Stimulated activated CD4-positive, alpha-beta T cell treated with anti-CD3 and anti-CD28 coated beads, Interleukin-4, amount 100 ng/mL, for 1 hour (primary cell): ENCODE measurements at places on chromosomes 7 and 10.

GRCh38 chr7:11403781-11404180 is 428.2 kb downstream of the THSD7A start:
- DNase-seq: no peak

DNA sequence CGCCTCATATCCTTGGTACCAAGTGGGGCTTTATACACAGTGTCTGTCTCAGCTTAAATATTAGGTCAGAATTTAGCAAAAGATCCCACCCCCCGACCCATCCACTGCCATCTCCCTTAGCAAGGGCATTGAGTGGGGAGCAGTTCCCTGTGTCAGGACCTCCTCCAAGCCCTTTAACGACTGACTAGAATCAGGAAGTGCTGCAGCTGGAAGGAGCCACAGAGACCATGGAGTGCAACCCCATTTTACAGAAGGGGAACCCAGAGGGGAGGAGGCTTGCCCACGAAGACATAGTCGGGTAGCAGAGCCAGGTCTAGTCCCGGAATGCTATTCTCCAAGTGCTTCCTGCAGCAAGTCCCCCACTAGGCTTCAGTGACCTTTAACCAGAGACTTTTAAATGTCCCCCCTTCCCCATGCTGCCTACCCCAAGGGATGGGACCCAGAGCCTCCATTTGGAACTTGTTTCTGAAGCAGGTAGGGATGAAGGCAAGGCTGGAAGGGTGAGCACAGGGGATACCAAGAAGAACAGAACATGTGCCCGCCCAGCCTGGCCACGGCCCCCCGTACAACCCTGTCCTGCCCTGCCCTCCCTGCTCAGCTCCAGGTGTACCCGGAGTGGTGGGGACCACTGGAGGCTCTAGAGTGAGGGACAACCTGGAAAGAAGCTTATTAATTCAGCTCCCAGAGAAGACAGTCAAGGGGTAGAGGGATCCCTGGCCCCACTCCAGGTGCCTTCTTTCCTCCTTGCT is 41.3 kb downstream of the C10orf105 start:
- no peak for DNase-seq

- no peak for DNase-seq
Measured at GRCh38 chr7:40165216-40165615, 30.4 kb downstream of the SUGCT start.

GRCh38 chr7:140200061-140200989 is 23.5 kb upstream of the KDM7A start:
- no peak for DNase-seq

- no peak for DNase-seq
Measured at GRCh38 chr7:17595546-17595945, 297.1 kb downstream of the AHR start.

GRCh38 chr10:27680691-27681605 is 64.7 kb downstream of the MKX start:
- no peak for DNase-seq

GRCh38 chr7:148045521-148045920 is 545.0 kb upstream of the C7orf33 start:
- no peak for DNase-seq

GRCh38 chr10:47405857-47406547 is 21.9 kb upstream of the ZNF488 start:
- DNase-seq: no peak

DNA sequence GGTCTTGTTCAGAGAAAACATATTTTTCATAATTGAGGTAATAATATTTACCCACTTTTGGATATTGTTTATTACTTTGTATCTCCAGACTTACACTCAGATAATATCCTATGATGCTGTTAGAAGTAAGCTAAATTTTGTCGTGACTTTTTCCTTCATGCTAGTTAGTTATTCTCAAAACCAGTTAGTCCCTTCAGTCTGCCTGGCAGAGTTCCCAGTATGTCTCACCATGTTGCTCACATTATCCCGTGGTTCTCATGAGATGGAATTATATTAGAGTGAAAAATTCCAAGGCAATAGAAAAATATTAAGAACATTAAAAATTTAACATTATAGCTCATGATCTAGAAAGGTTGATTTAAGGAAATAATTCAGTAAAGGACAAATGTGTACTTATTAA is 81.5 kb upstream of the SMIM30 start:
- DNase-seq: no peak

GRCh38 chr7:114663502-114663901 is 248.9 kb downstream of the FOXP2 start:
- no peak for DNase-seq

DNA sequence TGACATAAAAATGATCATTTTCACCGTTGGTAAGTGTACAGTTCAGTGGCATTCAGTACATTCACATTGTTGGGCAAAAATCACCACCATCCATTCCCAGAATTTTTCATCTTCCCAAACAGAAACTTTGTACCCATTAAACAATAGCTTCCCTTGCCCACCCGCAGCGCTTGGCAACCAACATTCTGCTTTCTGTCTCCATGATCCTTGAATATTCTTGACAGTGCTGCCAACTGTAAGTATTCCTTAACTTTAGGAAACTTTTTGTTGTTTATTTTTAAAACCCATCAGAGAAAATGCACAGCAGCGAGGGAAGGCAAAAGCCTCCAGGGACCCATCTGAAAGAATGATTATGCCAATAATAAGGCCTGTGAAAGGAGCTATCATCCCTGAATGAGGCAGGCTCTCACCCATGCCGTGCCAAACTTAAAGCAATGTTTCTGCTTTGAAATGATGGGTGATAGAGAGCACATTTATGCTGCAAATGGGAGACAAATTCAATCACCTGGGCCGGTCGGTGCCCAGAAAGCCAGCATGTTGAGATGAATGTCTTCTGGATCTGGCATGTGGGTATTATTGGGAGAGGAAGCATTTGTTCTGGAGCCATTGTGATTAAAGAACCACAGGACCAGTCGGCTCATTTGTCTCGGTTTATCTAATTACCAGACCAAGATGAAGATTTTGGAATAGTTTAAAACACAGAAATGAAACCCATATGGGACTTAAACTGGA is 202.1 kb upstream of the NPVF start:
- DNase-seq: no peak

GRCh38 chr10:111532139-111532538 is 455.3 kb downstream of the ADRA2A start:
- no peak for DNase-seq

DNA sequence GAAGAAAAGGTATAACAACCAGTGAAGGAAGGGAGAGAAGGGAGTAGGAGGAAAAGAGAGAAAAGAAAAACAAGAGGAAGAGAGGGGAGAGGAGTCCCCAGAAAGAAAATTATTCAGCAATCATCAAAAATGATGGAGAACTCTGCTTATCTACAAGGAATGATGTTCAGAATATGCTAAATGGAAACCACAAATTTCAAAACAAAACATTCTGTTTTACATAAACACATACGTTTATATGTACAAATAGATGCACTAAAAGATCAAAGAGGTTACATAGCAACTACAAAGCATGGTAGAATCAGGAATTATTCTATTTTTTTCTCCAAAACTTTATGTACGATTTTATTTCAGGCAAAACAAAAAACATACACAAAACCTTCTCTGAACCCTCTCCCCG is 91.9 kb downstream of the FAM13C start:
- no peak for DNase-seq

DNA sequence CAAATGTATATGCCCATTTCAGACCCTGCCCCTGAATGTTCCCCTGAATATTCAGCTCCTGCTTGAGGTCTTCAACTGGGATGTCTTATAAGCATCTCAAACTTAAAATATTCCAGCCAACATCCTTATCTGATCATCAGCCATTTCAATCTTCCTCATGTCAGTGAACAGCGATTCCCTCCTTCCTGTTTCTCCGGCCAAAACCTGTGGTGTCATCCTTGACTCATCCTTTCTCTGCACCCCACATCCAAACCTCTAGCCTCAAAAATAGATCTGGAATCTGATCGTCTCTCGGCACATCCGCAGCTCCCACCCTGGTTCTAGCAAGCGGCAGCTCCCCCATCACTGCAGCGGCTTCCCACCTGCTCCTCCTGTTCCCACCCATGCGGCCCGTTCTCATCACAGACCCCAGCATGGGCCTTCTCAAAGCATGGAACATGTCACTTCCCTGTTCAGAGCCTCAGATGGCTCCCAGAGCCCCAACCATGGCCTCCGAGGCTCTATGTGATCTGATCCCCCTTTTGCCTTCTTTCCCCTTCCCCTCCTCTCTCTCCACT is 165.7 kb downstream of the HECW1 start:
- no peak for DNase-seq

DNA sequence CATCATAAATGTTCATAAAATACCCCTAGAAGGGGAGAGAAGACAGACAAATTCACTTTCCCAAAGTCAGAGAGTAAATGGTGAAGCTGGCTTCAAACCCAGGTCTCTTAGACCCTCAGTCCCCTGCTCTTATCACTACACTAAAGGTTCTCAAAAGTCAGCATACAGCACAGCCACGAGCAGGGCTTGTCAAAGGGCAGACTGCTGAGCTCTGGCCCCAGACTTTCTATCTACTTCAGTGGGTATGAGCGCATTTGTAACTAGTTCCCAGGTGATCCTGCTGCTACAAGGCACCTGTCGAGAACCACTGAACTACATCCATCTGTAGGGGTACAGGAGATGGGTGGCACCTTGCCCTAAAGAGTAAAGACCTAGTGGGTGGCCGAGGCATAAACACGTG is 91.5 kb downstream of the SORBS1 start:
- DNase-seq: no peak

GRCh38 chr7:118478931-118479330 is 254.4 kb downstream of the ANKRD7 start:
- no peak for DNase-seq

DNA sequence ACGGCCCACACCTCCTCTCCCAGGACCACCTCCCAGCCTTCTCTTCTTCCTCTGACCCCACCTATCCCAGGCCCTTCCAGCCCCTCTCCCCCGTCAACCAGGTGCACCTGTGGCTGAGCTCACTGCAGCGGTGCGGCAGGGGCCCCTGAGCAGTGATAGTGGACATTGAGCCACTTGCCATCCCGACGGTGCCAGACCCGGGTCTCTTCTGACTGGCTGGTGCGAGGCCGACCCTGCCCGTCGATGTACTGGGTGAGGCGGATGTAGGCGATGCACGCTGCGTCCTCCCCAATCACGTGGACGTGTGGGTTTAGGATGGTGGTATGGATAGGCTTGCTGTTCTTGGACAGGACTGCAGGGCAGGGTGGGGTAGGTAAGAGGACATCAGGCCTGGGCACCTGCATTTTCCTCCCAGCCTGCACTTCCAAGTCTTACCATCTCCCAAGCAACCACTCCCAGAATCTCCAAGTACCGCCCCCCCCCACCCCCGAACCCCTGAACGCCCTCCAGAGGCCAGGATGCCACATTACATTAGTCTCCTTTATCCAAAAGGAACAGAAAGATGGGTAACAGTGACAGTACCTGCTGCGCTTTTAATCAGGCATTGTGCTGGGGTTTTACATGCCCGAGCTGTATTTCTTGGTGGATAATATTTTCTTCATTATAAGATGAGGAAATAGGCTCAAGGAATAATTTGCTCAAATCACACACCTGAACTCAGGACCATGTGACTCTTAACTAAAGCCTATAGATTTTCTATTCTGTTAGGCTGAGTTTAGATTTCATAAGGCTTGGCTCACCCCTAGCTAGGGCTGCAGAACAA is 3.7 kb upstream of the NDST2 start:
- DNase-seq: no peak

DNA sequence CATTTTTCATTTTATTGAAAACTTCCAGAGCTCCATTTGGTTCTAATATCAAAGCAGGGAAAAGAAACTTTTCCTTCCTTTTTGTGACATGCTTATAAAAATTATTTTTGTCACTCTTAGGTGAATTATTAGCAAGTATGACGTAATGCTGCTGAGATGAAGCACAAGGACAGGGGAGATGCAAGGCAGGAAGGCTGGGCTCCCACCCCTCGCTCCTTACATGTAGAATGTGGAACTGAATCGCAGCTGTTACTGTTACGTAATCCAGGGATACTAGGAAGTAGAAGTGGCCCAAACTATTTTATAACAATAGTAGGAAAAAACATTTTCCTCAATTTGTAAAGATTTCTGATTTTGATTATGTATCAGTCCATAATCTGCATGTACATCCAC is 17.1 kb upstream of the GTPBP4 start:
- DNase-seq: no peak

GRCh38 chr10:42112331-42113157 is 525.8 kb downstream of the ZNF33B start:
- DNase-seq: no peak

GRCh38 chr10:97851341-97852001 is 1.8 kb downstream of the GOLGA7B start:
- no peak for DNase-seq

- no peak for DNase-seq
Measured at GRCh38 chr7:133650487-133651300, 397.8 kb downstream of the EXOC4 start.

DNA sequence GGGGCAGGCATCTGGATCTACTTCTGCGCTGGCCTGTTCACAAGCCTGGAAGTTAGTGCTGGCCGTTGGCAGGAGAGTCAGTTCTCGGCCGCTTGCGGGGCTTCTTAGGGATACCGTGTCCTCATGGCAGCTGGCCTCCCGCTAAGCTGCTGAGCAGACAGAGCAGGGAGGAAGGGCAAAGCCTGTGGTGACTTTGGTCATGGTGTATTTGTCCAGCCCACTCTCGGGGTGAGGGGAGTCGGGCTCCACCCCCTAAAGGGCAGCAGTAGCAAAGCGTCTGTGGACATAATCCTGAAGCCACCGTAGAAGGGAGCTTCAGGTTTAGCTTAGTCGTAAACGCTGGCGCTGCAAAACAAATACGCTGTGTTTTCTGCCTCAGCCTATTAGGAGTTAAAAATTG is 12.2 kb downstream of the UBE3C start:
- no peak for DNase-seq

DNA sequence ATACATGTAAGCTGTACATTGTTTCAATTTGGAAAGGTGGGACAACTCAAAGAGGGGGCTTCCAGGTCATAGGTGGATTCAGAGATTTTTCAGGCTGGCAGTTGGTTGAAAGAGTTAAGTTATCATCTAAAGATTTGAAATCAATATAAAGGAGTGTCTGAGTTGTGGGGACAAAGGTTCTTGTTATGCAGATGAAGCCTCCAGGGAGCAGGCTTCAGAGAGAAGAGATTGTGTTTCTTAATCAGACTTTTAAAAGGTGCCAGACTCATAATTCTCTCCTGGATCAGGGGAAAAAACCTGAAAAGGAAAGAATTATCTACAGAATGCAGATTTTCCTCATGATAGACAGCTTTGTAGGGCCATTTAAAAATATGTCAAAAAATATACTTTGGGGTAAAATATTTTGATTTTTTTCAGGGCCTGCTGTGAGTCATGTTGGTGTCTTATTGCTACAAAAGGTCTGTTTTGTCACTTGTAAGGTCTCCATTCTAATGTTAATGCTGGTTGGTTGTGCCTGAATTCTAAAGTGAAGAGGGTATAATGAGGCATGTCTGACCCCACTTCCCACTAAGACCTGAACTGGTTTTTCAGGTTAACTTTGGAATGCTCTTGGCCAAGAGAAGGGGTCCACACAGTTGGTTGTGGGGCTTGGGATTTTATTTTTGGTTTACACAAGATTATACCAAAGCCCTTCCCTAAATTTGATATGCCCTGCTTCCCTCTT is 52.7 kb upstream of the PRSS1 start:
- DNase-seq: no peak

DNA sequence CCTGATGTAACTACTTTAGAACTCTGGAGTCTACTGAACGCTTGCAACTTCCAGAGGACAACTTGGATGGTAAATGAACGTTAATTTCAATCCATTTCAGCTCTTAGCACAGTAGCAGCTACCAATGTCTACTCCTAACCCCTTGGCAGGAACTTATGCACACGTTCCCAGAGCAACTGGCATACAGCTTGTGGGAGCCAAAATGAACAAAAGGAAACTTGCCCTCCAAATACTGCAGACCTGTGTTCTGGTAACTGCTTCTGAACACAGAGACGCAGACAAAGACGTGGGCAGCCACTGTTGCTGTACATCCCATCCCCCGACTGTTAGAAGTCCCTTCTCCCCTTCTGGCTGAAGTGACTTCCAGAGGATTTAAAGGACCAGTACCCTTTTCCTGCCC is 61.3 kb downstream of the XPNPEP1 start:
- DNase-seq: no peak
